ENCODE measurements at places on chromosomes 7 and 10.

- DNase-seq, result no peak
Measured at GRCh38 chr10:34187201-34187600, 627.9 kb downstream of the PARD3 start.

GRCh38 chr10:65033957-65034356 is 1512.8 kb downstream of the REEP3 start:
- no peak for DNase-seq

- DNase-seq, result no peak
Measured at GRCh38 chr10:86321568-86321967, 45.0 kb downstream of the GRID1 start.

- no peak for DNase-seq
Measured at GRCh38 chr7:94374721-94375566, 19.8 kb upstream of the COL1A2 start.

GRCh38 chr7:5439209-5439571 is 15.6 kb upstream of the TNRC18 start:
- DNase-seq, result no peak

- no peak for DNase-seq
Measured at GRCh38 chr10:62853710-62854109, 37.5 kb upstream of the EGR2 start.

GRCh38 chr10:44924261-44925040 is 13.3 kb downstream of the TMEM72 start:
- DNase-seq, result no peak

GRCh38 chr10:96833220-96834001 is 1.3 kb downstream of the LCOR start:
- peak; percentile 25 for DNase-seq

GRCh38 chr7:95491634-95492314 is 6.0 kb downstream of the ASB4 start:
- peak; percentile 99 for DNase-seq

DNA sequence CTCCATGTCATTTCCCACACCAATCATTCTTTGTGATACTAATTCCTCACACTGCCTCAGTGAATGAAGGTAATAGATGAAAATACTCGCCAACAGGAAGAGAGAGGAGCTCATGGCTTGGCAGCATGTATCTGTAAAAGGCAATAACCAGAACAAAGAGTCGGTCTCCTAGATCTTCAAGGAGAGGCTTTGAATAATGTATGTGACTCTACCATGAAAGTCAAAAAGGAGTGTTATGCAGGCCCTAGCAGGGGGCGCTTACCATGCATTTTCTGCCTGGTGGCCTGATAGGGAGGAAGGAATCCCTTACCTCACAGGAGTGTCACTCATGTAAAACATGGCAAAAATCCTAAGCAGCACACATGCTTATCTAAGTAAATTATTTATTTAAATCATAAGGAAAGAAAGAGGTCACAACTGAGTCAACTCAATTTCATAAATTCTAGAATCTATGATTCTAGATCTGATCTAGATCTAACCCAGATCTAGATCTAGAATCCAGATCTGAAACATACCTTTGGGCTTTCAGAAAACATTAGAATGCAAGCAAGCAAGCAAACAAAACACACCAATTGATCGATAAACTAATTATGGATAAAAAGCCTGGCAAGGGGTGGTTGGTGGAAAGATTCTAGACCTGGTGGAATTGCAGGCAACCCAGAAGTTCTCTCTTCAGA is 226.3 kb upstream of the KLF6 start:
- no peak for DNase-seq

DNA sequence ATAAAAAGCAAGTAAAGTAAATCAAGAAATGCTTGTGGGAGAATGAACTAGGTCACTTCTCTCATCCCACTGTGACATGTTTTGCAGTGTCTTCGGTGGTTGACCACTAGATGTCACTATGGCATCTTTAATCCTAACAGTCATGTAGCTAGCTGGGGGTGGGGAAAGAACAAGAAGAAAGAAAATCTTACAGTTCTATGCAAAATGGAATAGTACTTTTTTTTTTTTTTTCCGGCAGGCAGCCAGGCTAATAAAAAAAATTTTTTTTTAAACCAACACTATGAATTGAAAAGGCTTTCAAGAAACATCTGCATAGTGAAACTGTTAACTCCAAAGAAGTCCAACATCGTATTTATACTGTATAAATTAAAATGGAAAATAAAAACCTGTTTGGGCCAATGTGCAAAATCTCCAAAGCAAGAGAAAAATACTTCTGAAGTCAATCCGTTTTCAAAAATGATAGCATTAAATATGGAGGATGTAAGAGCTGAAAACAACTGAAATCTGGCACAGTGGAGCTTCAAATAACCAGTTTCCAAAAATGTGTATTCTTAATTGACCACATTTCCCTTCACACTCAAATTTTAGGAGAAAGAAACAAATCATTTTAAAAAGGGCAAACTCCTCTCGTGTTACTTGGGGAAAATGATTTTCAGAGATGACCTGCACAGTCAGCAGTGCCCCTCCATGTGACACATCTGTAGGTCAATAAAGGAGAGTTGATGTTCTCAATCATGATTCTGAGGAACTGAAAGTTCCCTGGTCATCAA is 38.5 kb downstream of the CDK1 start:
- DNase-seq, result peak; percentile 69

GRCh38 chr10:74145133-74145532 is 5.5 kb downstream of the AP3M1 start:
- DNase-seq, result no peak

DNA sequence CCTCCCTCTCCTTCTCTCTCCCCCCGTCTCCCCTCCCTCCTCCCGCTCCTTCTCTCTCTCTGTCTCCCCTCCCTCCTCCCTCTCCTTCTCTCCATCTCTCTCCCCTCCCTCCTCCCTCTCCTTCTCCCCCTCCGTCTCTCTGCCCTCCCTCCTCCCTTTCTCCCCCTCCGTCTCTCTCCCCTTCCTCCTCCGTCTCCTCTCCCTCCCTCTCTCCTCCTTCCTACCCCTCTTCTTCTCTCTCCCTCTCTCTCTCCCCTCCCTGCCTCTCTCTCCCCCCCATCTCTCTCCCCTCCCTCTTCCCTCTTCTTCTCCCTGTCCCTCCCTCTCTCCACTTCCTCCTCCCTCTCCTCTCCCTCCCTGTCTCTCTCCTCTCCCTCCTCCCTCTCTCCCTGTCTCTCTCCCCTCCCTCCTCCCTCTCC is 32.2 kb downstream of the AP5Z1 start:
- no peak for DNase-seq
